ENCODE measurements at places on chromosomes 5 and 9.

DNA sequence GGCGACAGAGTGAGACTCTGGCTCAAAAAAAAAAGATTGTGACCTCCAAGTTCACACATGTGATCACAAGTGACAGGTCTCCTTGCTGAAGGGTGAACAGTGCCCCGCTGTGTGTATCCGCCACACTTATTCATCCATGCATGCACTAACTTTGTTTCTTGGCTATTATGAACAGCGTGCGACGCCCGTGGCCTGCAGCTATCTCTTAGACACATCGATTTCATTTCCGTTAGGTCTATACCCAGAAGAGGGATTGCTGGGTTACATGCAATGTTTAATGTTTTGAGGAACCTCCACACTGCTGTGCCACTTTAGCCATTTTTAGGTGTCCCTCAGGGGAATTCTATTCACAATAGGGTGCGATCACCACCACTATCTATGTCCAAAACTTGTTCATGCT is 12.1 kb upstream of the EGFL7 start:
- no peak for DNase-seq

GRCh38 chr9:109369285-109369684 is 48.4 kb upstream of the EPB41L4B start:
- DNase-seq = no peak

GRCh38 chr9:121449786-121450185 is 49.9 kb downstream of the GGTA1 start:
- DNase-seq = no peak

DNA sequence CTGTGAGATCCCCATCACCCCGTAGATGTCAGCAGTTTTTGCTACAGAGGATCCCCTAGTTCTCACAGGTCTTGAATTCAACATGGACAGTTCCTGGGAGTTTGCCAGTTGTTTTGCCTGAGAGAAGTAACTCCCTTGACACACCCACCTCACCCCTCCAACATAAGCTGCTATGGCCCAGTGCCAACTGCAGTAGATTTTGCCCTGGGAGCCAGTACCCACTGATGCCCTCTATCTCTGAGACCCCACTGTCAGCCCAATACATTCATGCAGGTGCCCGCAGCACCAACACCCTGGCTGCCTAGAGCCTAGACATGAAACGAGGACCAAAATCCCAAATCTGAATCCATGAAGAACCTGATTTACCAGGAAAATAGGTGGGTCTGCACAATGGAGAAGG is 583.9 kb upstream of the CTNND2 start:
- DNase-seq = no peak

GRCh38 chr5:127649018-127649439 is at the start of gene CTXN3:
CTXN3 (plus strand) TSS chr5:127649082; CDS start chr5:127657522, 8,440 bp downstream.
- DNase-seq = no peak

DNA sequence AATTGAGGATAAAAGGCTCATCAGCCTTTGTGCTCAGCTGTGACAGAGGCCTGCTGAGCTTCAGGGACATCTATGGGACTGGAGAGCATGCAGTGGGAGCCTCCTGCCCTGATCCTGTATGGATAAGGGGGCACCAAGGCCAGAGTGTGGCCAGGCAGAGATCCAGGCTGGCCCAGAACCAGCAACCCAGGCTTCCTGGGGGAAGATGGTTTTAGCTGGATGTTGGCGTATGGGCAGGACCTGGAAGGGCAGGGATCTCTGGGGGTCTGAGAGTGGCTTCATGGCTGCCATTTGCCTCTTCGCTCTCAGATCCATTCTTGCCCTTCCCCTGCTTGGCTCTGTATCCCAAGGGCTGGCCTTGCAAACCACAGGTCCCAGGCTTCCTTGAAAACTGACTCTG is 169.9 kb downstream of the MACROH2A1 start:
- DNase-seq = no peak

DNA sequence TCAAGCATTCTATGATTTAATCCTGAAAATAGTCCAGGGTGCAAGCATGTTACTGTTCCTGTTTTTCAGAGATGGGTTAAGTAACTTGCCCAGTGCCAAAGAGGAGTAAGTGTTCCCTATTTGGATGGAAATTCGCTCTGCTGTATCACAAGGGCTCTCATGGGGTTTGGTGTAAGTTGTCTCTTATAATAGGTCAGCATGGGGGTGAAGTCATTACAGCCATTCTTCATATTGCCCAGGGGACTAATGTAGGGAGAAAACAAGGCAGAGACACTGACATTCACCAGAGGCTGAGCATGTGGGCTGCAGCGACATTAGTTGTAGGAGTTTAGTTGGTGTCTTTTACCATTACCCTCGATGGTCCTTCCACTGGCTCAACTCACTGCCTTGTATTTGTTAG is 142.1 kb upstream of the GLRA1 start:
- DNase-seq = no peak

DNA sequence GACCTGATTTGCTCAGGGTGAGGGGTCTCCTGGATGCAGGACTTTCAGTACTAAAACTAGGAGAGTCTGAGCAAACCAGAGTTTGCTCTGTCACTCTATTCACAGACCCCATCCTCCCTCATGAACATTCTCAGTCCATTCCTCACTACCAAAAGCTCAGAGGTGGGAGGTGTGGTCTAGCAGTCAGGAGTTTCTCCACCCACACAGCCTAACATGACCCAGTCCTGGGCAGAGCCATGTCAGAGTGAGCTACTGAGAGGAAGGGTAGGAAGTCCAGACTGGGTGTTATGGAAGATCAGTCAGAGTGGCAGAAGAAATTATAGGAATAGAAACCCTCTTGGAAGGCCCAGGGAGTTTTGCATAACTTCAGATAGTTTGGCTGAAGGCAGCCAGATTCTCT is 113.3 kb upstream of the GRAMD2B start:
- DNase-seq = no peak

DNA sequence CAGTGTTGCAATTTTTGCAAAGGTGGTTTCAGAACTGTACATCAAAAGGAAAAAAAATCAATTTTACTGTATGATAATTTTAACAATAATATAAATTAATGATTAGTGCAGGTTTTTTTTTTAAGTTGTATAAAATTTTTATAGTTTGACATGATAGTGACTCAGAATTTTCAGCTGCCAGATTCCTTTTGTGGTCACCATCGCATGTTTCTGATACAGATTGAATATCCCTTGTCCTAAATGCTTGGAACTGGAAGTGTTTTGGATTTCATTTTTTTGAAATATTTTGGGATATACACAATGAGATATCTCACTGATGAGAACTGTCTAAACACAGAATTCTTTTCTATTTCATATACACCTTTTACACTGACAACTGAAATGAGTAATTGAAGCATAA is 361.3 kb downstream of the RAB3C start:
- no peak for DNase-seq

DNA sequence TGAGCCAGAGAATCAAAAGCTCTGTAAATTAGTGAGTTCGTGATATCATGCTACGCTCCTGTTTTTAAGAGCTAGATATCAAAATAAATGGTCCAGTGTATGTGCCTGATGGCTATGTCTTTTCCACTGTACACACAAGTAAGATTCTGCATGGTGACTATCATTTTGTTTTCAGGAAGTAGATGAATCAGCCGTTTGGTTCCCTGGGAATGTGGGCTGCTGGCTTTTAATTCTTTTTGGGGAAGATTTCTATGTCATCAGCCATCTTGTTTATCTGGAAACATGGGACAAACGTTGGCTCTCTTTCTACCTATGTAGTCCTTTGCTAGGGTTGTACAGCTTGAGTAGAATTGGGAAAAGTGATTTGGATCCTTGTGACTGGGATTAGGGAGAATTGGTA is 126.7 kb downstream of the GRIA1 start:
- no peak for DNase-seq

GRCh38 chr9:100670719-100671118 is 92.8 kb downstream of the CAVIN4 start:
- no peak for DNase-seq

- DNase-seq = no peak
Observed at GRCh38 chr9:36029765-36030528, 6.8 kb upstream of the RECK start.

DNA sequence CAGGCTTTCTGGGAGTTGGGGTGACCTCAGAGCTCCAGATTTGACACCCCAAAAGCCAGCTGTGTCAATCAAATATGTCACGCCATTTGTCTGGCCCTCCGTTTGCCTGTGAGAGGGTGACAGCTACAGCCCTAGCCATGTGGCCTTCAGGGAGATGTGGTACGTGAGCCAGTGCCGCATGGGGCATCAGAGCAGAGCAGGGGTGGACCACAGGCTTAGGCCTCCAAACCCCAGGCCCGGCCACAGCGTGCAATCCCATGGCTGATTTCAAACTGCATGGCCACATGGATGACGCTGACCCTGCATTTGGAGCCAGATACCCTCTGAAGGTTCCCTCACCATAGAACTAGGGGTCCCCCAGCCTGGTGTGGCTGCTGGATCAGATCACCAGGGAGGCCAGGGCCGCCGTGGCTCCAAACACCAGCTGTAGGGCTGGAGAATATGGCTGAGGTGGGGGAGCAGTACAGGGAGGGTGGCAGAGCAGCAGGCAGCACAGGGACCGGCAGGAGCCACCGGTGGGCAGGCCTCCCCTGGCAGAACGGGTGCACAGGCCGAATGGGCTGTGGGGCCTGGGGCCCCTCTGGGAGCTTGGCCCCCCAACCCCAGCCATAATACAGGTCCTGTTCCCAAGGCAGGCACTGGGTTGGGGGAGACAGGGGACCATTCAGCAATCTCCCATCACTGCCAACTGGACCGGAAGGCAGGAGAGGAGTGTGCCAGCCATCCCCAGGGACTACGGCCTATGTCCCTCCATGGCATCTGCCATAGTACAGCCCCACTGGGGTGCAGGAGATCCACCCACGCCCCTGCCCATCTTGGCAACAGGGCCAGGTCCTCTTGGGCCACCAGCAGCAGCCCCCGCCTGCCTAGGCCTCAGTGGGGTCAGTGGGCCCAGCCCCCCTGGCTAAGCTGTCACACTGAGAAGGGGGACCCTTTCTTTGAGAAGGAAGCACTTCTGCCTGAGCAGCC is 1.5 kb downstream of the SAPCD2 start:
- no peak for DNase-seq

DNA sequence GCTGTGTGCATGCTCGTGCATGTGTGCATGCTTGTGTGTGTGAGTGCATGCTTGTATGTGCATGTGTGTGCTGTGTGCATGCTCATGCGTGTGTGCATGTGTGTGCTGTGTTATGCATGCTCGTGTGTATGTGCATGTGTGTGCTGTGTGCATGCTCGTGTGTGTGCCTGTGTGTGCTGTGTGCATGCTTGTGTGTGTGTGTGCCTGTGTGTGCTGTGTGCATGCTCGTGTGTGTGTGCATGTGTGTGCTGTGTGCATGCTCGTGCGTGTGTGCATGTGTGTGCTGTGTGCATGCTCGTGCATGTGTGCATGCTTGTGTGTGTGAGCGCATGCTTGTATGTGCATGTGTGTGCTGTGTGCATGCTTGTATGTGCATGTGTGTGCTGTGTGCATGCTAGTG is 30.3 kb upstream of the SH3PXD2B start:
- no peak for DNase-seq

DNA sequence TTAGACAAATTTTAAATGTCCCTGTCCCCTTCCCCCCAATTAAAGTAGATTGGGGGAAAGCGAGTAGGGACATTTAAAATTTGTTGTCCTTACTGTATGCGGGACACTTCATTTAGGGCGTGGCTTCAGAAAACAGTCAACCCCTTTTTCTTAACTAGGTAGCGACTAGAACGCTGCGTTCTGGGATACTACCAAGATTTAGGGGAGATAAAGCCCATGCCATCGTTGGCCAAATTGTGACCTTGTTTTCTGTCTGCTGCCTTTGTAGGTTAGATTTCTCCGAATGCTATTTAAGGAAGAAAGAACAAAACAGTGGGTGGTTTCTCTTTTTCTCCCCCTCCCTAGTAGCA is 1.2 kb downstream of the CKS2 start:
- DNase-seq = no peak

DNA sequence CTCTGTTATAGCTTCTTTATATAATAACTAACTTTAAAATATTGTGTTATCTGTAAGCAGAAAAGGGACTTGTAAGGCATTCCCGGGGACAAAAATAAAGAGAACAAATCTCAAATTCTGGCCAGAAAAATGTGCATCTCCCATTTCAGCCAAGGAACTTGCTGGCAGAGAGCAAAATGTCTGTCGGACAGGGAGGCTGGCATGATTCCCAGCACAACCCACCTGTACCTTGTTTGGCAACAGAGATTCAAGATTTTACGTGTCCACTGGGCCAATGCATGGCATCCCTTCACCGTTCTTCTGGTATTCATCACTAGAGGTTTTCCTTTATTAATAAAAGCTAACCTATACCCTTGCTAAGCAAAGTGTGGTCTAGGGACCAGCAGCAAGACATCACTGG is 566.6 kb downstream of the PSAT1 start:
- no peak for DNase-seq

GRCh38 chr9:5043381-5043780 is 58.3 kb downstream of the JAK2 start:
- DNase-seq = no peak

DNA sequence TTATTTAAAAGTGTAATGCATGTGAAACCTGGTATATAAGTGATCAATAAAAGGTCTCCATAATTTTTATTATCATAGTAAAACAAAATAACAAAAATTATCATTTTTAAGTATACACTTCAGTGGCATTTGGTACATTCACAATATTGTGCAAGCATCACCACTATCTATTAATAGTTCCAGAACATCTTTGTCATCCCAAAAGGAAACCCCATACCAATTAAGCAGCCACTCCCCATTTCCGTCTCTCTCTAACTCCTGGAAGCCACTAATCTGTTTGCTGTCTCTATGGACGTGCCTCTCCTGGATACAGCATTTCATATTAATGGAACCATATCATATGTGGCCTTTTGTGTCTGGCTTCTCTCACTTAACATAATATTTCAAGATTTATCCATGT is 7.6 kb downstream of the OLFML2A start:
- DNase-seq = no peak

GRCh38 chr5:136046246-136046645 is 17.5 kb downstream of the TGFBI start:
- no peak for DNase-seq

- DNase-seq = no peak
Observed at GRCh38 chr5:132132138-132132537, 58.5 kb downstream of the CSF2 start.

All from activated CD8-positive, alpha-beta memory T cell treated with anti-CD3 and anti-CD28 coated beads for 24 hours (primary cell).